ENCODE measurements at places on chromosomes 5 and 9.
A peak's percentile ranks its signal among the peaks of the same experiment; 100 is the strongest.

- no peak for DNase-seq
Measured at GRCh38 chr5:51829230-51829629, 446.0 kb downstream of the ISL1 start.

GRCh38 chr9:110276781-110277180 lies 20.5 kb upstream of the TXN start:
- DNase-seq = no peak

GRCh38 chr5:138354926-138355378 lies 2.5 kb downstream of the KDM3B start:
- peak; percentile 87 for DNase-seq

GRCh38 chr9:91905991-91906469 lies 44.0 kb downstream of the ROR2 start:
- no peak for DNase-seq

- peak; percentile 99 for DNase-seq
Measured at GRCh38 chr9:134024828-134025605, at the start of gene BRD3OS. BRD3OS (plus strand) TSS chr9:134025481; CDS start chr9:134026748, 1,267 bp downstream.

DNA sequence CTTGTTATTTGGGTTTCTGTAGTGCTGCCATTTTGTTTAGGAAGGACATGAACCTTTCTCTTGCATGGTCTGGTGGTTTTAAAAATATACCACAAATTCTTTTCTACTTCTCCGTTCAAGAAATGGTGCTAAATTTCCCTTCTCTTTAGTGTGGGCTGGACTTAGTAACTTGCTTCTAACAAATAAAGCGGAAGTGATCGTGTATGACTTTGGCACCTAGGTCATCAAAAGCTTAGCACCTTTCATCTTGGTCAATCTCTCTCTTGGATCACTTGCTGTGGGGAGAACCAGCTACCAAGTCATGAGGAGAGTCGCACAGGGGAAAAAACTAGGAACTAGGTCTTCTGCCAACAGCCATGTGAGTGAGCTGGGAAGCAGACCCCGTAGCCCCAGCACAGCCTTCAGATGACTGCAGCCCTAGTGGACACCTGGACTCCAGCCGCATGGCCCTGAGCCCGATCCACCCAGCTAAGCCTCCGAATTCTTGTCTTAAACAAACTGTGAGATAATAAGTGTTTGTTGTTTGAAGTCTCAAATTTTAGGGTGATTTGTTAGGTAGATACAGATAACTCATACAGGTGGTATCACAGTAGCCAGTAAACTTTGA lies 87.7 kb upstream of the CKMT2 start:
- no peak for DNase-seq

DNA sequence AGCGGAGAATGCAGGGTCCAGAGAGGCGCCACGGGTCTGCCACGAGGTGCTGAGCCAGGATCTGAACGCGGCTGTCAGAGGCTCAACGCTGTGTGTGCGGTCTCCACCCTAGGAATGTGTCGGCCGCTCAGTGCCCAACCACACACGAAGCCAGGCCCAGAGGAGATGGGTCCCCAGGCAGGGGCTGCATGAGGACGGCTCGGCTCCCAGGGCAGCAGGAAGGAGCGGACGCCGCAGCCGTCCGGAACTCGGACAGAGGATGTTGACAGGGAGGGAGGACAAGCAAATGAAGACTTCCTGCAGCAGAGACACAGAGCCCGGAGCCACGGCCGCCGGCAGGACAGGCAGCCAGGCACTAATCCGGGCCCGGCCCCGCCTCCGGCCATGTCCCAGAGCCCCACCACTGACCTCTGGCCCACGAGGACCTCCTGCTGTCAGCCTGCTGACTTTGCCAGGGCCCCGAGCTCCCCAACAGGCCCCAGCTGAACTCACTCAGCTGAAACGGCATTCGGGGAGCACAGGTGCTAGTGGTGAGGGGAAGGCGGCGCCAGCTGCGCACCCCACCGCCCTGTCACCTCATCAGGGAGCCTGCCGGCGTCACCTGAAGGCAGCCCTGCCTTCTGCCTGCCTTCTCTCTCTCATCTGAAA lies 12.7 kb downstream of the VAV2 start:
- no peak for DNase-seq

DNA sequence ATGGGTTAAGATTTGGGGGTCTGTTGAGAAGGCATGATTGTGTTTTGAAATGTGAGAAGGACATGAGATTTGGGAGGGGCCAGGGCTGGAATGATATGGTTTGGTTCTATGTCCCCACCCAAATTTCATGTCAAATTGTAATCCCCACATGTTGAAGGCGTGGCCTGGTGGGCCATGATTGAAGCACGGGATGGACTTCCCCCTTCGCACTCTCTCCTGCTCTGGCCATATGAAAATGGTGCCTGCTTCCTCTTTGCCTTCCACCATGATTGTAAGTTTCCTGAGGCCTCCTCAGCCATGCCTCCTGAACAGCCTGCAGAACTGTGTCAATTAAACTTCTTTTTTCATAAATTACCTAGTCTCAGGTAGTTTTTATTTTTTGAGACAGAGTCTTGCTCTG lies 14.7 kb upstream of the NOTCH1 start:
- no peak for DNase-seq

DNA sequence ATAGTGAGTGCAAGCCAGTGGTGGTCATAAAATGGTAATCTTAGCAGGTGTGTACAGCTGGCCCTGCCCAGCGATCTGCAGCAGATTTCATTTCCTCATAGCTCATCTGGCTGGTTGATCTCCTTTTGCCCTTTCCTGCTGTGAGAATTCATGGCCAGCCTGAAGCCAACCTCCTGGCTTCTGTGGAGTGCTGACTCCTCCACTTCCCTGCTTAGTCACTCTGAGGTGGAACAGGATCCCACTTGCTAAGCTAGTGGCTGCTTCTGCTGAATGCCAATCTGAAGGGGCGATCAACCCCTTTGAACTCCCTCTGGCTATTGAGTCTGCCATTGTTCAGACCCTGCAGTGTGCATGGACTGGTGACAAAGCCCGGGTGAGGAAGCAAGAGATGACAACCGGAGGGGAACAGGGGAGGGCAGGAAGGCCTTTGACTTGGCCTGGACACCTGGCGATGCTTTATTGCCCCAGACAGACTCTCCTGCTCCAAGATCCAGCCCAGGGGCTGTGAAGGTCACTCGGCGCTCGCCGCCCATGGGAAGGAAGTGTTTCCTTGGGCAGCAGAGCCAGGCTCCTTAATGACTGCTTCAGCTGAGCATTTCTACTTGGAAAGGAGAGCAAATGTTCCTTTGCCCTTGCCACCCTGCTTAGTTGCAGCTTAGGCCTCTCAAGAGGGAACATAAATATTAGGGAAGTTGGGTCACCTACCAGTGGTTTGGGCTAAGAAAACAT lies 341.1 kb downstream of the ZSWIM6 start:
- DNase-seq = no peak

DNA sequence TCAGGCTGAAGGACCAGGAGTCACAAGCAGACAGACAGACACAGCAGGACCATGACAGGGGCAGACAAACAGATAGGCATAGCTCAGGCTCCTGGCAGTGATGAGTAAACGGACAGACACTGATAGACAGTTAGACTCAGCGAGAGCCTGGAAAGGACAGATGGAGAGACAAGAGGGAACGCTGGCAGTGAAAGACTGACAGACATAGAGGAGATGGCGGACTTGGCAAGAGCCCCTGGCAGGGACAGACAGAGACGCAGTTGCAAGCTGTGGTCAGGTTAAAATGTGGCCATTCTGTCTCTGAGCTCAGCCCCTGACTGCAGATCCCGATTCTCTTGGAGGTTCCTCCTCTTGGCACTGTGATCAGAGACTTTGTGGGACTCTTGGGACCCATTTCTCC lies 13.6 kb downstream of the CSF2 start:
- DNase-seq = no peak

DNA sequence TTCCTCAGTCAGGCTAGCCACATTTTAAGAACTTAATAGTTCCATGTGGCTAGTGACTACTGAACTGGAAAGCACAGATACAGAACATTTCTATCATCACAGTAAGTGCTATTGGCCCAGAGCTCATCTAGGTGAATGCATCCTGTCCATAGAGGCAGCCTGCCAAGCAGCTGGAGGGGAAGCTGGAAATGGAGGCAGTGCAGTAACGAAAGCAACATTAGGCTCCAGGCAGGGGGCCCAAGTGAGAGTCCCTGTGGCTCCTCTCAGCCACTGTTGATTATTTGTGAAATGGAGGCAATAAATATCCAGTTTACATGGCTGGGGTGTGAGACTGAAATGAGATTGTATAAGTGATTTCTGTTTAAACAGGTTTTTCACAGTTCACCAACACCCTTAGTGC lies 227.2 kb upstream of the KLF9 start:
- no peak for DNase-seq

GRCh38 chr5:1522601-1523479 lies 920 bp downstream of the LPCAT1 start:
- DNase-seq = peak; percentile 24

- DNase-seq = no peak
Measured at GRCh38 chr5:5416733-5417132, 5.7 kb upstream of the ICE1 start.

DNA sequence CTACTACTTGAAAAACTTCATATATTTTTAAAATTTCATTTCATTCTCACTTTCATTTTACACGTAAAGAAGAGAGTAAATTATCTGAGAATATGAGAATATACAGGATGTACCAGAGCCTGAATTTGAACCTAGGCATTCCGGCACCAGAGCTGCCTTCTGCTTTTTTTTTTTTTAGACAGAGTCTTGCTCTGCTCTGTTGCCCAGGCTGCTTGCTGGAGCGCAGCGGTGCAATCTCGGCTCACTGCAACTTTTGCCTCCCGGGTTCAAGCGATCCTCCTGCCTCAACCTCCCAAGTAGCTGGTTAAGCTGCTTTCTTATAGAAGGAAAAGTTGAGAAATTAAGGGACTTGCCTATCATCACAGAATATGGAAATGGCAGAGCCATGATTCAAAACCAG lies 540.1 kb downstream of the EBF1 start:
- no peak for DNase-seq

DNA sequence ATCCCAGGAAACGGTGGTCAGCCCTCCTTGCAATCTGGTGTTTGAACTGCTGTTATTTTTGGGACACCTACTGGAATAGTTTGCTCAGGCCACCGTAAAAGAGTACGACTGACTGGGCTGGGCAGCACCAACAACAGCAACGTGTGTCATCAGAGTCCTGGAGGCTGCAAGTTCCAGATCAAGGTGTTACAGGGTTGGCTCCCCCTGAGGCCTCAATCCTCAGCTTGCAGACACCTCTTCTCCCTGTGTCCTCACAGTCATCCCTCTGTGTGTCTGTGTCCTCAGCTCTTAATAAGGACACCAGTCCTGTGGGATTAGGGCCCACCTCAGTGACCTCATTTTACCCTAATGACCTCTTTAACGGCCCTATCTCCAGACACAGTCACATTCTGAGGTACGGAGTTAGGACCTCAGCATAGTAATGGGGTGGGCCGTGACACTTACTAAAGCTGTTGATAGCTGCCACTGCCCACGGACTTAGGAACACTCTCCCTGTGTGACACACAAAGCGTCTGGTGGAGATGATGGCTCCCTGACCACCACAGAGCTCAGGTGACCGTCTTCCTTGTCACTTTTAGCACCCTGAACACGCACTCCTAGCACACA lies 16.8 kb downstream of the GLT6D1 start:
- no peak for DNase-seq

DNA sequence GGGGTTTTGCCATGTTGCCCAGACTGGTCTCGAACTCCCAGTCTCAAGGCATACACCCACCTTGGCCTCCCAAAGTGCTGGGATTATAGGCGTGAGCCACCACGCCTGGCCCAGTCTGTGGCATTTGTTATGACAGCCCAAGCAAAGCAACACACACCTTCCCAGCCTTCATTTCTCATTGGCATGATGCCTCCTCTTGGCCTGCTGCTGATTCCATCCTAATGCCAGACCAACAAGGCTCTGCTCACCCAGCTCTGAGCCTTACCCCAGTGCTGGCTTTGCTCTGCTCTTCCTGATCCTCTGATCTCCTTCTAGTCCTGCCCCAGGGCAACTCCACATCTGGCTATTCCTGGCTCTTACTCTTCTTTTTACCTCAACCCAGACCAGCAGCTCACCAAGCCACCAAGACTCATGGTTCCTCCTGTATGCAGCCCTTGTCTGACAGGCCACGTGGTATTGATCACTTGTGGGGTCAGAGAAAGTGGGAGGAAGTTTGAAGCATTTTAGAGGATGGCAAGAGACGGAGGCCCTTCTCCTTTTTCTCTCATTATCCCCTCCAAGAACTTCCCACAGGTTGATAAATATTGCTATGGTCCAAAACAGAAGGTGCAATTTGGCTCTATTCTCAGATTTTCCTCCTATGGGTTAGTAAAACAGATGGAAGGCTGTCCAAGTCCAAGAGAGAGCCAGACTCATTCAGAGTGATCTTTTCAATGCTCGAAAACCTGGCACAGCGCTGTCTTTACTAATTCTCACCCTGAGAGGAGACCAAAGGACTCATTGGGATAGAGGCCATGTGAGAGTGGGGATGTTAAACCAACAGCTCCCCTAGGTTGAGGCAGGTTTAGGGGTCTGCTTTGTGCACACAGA lies 958 bp downstream of the CD180 start:
- no peak for DNase-seq

GRCh38 chr5:132414634-132415378 lies 45.3 kb downstream of the SLC22A5 start:
- DNase-seq = no peak

DNA sequence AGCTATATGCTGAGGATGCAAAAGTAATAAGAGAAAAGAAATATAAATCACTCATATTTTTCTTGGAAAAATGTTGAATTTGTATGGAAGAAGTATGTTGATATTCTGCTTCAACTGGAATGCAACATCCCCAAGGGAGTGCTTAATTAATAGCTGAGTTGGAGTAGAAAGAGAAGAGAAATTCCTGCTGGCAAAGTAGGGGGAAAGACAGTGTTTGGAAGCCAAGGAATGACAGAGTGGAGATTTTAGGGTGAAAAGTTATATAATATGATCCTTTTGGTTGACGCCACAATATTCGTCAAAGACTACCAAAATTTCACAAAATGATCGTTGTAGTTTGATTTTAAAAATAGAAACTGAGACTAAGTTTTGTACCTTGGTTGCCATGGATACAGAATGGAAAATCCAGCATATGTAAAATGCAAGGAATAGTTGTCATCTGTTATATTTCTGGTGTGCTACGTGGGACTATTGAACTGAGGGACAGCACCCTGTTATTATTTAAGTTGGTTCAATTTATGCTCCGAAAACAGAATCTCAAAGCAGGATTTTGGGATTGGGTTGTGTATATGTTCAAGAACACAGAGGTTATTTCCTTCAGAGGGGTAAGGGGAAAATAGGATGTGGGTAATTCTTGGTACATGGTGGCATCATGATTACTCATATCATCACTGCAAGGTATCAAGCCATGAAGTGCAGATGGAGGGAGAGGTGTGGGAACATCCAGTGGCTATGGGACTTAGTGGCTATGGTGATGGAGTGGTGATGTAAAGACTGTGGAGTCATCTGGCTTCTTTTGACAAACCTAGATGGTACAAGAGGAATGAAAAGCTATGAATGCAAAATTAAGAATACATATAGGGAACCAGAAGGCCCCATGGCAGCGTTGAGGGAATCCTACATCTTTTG lies 61.0 kb downstream of the SUB1 start:
- no peak for DNase-seq

DNA sequence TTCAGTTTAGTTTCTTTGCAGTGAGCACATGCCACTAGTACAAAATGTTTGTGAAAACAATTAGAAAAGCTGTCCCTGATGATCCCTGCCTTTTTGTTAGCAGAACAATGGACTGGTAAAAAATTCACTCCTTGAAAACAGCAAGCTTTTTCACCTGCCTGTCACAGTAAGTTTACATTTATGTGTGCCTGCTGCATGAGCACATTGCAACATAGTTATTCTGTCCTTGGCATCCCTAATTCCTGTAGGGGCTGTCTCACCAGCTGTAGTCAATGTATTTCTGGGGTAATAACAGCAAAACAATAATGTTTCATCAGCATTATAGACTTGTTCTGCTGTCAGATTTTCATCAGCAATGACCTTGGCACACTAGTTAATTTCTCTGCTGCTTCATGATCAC lies 11.6 kb upstream of the ZNF367 start:
- no peak for DNase-seq

GRCh38 chr5:19930451-19930850 lies 57.5 kb downstream of the CDH18 start:
- no peak for DNase-seq

Data from A673 (cell line).